ENCODE measurements at places on chromosomes 2 and 18. TPM values are rescaled to one million over a fixed set of nuclear protein-coding genes. Genes with fewer than 3 reads are reported as not detected.

Gene CARF
- total RNA-seq, result 15.7 TPM

- no peak for DNase-seq
Observed at GRCh38 chr18:9753846-9754245, 45.7 kb downstream of the RAB31 start.

DNA sequence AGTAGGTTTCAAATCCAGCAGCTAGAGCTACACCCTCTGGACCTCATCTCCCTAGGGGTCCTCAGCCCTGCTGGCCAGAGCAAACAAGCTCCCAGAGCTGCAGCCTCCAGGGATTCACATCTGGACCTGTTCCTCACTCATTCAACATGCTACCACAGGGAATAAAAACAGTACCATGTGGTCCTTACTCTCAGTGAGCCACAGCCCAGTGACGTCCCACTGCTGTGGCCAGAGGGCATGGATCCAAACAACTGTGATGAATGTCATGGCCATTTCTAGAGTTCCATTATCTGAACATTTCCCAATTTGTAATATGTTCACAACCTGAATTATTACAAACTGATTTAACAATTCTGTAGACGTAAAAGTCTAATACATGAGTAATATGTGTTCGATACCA lies 177.9 kb downstream of the TRABD2A start:
- no peak for DNase-seq

GRCh38 chr2:205792908-205793307 lies 110.6 kb downstream of the NRP2 start:
- DNase-seq, result no peak

GRCh38 chr2:196390243-196391148 lies 219.1 kb upstream of the STK17B start:
- DNase-seq, result no peak

Data from natural killer cell (primary cell).